ENCODE measurements at places on chromosomes 12 and 14. TPM values are rescaled to one million over a fixed set of nuclear protein-coding genes. Genes with fewer than 3 reads are reported as not detected.

The LHX5 gene
- not detected for total RNA-seq

The IL26 gene
- total RNA-seq, result not detected

The CLEC6A gene
- not detected for total RNA-seq

The ANKRD33 gene
- total RNA-seq, result not detected

The CD4 gene
- 0.04 TPM for total RNA-seq

The AKAP6 gene
- total RNA-seq, result 3.3 TPM

The CCDC175 gene
- not detected for total RNA-seq
